Dermis blood vessel endothelial cell (primary cell): ENCODE measurements at places on chromosomes 7 and 10. TPM values are rescaled to one million over a fixed set of nuclear protein-coding genes. Genes with fewer than 3 reads are reported as not detected.

Gene PILRA
- total RNA-seq = 0.68 TPM in 1 of 2 replicates, not detected in the other

Gene LAMB4
- 0.17 and 0.23 TPM in 2 replicates for total RNA-seq

Gene ASB4
- total RNA-seq = not detected in 2 replicates

Gene IGF2BP3
- total RNA-seq = 13.4 and 41.5 TPM in 2 replicates

Gene SLC13A4
- total RNA-seq = not detected in 2 replicates

Gene CHST3
- total RNA-seq = 7.0 TPM in 2 replicates

Gene DHX32
- total RNA-seq = 51.2 and 56.7 TPM in 2 replicates

Gene GPR26
- total RNA-seq = not detected in 2 replicates

Gene METTL27
- 0.70 and 3.2 TPM in 2 replicates for total RNA-seq

Gene TLX1
- total RNA-seq = not detected in 2 replicates

- DNase-seq = no peak
Observed at GRCh38 chr7:30433082-30433481, 45.5 kb downstream of the NOD1 start.

GRCh38 chr7:22990588-22990949, 23.4 kb downstream of the HYCC1 start:
- no peak for DNase-seq

DNA sequence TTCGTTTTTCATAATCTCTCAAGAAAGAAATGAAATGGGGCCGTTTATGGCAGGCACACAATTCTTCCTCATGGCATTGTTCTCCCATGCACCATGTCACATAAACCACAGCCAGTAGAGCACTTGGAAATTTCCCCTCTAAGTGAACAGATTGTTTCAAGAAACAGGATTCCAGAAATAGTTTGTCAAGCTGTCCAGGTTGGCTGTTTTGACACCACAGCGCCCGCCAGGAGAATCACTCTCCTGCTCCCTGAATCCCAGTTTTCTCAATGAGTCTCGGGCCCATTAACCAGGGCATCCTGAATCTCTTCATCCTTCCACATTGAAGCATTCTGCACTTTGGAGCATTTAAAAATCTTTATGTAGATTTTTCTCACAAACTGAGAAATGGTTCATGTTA, 172.2 kb upstream of the NEBL start:
- DNase-seq = no peak

- no peak for DNase-seq
Observed at GRCh38 chr10:78856421-78856820, 212.3 kb upstream of the ZMIZ1 start.

- no peak for DNase-seq
Observed at GRCh38 chr10:110151467-110151866, 55.9 kb upstream of the MXI1 start.

DNA sequence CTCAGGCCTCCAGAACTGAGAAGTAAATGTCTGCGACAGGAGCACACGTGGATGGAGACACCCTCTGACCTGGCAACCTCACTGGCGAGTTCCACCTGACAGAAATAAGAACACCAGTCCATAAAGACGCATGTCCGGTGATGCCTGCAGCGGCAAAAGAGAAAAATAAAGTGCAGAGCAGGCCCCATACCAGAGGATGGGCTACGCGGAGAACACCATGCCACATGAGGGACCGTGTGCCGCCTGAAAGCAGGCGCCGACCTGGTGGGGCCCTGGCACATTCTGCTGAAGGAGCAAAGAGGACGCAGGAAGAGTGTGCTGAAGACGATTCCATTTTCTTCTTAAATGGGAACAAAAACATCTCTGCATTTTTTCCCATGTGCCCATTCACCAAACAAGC, 105.0 kb downstream of the VIPR2 start:
- DNase-seq = no peak

- peak; percentile 55 for DNase-seq
Observed at GRCh38 chr7:112383671-112384417, 66.4 kb upstream of the IFRD1 start.

DNA sequence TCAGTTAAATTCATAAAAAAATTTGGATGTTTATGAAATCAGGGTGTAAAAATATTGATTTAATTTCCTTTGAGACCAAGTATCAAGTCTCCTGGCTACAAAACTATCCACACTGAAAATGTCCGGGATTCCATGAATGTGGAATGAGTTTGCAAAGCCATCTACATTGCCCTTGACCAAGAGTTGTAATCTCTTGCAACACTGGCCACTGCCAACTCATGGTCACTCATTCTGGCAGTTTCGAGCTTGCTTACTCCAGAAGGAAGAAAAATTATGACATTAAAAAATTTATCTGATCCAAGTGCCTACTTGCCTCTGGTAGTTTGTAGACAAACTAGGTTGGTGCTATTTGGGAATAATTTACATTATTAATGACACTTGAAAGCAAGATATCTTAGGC, 84.2 kb downstream of the NPY start:
- no peak for DNase-seq

DNA sequence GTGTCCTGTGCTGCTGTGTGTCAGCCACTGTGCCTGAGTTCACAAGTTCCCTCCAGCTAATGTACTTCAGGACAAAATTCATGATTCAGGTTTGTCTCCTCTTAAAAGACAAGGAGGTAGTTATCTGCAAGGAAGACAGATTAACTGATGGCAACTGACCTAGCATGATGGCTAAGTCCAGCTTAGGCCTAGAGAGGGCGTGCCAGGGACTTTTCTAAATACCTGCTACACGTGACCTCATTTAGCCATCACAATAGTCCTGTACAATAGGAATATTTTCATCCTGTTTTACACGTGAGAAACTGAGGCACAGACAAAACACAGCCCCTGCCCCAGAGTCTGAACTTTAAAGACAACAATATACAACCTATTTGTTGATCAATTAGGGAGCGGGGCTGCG, 275.7 kb downstream of the XPNPEP1 start:
- DNase-seq = no peak

GRCh38 chr10:11012421-11013295, 5.0 kb upstream of the CELF2 start:
- no peak for DNase-seq
